ENCODE measurements at places on chromosomes 3 and 15.

GRCh38 chr3:40009991-40010390 lies 200.6 kb downstream of the MYRIP start:
- no peak for DNase-seq

DNA sequence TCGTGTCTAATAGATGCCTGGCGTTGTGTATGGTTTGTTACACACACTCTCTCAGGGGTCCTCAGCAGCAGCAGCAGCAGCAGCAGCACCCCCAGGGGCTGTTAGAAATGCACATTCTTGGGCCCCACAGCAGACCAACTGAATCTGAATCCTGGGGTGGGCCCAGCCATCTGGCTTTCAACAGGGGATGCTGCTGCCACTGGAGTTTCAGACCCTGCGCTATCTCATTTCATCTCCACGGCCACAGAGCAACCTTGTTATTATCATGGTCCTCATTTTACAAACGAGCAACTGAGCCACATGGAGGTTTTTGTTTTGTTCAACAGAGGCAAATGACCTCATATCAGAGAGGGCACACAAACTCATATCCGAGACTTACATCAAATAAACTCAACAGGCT lies 47.7 kb downstream of the MGLL start:
- no peak for DNase-seq

- no peak for DNase-seq
Measured at GRCh38 chr3:135083756-135084155, 288.7 kb downstream of the EPHB1 start.

DNA sequence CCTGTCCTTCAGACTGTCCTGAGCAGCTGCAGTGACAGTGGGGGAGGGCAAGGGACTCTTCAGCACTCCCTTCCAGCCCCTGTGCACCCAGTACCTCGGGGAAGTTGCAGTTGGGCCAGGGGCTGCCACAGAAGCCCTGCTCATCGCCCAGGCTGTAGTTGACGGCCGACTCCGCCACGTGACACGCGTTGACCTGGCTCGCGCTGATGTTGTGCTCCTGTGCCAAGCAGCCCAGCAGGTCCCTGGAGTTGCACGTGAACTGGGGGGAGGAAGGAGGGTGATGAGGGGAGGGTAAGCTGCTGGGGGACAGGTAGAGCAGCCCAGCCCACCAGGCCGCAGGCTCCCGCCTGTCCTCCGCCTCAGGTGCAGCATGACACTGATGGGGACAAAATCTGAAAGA lies 101.2 kb downstream of the SEC22A start:
- no peak for DNase-seq

DNA sequence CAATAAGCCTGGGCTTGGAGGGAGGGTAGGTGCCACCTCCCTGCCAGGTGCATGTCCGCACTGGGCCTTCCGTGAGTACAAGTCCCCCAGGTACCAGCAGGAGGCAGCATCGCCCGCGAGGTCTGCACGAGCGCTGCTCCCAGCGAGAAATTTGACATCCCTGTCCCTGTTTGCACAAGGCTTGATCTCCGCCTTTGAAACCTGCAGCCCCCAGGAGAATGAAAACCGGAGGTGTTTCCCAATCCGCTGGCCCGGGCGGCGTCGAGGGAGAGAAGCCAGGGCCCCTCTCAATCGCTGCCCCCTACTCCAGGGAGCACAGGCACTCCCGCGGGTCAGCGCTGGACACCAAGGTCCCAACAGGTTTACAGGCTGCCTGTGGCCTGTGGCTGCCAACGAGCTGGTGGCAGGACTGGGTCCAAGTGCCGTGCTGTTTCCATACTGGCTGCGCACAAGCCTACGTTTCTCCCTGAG lies 961 bp downstream of the HAPLN3 start:
- no peak for DNase-seq

- no peak for DNase-seq
Measured at GRCh38 chr3:89072642-89073041, 34.8 kb upstream of the EPHA3 start.

DNA sequence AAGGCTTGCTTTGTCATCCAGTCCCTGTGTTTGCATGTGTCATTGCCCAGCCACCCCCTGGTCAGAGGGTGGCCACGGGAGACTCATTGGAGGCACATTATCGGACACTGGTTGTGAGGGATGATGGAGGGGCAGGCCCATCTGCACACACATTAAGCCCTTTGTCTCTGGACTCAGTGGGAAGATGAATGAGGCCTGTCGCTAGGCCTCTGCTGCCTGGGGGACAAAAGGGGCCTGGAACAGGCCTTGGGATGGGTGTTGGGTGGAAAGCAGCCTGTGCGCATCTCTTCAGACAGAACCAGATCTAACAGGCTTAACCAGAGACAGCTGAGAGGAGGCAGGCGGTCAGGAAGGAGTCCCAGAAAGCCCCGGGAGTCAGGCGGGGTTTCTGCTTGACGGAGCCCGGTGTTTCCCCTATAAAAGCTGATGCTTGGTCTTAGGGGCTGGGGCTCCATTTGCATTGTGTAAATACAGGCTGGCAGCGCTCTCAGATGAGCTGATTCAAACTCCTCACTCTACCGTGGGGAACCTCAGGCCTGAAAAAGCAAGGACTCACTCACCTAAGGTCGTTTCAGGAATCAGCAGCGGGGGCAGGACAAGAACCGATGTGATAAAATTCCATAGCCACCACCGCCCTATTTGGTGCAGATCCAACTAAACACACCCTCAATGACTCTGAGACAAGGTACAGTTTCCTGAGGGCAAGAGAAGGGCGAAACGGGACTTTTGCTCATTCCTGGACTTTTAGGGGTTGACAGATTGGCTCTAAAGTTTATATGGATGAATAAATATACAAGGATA lies 17.1 kb upstream of the SKIC8 start:
- DNase-seq = no peak

DNA sequence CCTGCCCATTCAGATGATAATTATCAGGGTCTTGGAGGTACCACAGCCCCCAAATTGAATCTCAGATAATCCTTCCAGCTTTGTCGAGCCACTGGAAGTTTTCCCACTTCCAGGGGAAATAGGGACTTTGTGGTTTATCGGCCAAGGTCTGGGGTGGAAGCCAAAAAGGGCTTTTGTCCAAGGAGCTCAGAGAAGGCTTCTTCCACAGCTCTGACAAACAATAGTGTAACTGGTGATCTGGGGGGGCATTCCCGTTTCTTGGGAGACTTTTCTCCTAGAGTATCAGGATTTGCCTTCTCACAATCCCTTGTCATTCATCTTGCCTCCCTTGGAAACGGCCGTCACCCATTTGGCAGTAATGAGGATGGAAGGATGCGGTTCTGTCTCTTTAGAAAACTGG lies 18.4 kb downstream of the SRGAP3 start:
- DNase-seq = no peak

DNA sequence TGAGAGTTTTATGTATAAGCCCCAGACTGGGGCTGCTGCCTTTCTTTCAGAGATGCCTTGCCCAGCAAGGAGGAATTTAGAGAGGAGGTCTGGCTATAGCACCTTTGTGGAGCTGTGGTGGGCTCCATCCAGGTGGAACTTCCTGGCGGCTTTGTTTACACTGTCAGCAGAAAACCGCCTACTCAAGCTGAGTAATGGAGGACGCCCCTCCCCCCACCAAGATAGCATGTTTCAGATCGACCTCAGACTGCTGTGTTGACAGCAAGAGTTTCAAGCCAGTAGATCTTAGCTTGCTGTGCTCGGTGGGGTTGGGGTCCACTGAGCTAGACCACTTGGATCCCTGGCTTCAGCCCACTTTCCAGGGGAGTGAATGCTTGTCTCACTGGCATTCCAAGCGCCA lies 155.6 kb downstream of the STXBP5L start:
- no peak for DNase-seq

DNA sequence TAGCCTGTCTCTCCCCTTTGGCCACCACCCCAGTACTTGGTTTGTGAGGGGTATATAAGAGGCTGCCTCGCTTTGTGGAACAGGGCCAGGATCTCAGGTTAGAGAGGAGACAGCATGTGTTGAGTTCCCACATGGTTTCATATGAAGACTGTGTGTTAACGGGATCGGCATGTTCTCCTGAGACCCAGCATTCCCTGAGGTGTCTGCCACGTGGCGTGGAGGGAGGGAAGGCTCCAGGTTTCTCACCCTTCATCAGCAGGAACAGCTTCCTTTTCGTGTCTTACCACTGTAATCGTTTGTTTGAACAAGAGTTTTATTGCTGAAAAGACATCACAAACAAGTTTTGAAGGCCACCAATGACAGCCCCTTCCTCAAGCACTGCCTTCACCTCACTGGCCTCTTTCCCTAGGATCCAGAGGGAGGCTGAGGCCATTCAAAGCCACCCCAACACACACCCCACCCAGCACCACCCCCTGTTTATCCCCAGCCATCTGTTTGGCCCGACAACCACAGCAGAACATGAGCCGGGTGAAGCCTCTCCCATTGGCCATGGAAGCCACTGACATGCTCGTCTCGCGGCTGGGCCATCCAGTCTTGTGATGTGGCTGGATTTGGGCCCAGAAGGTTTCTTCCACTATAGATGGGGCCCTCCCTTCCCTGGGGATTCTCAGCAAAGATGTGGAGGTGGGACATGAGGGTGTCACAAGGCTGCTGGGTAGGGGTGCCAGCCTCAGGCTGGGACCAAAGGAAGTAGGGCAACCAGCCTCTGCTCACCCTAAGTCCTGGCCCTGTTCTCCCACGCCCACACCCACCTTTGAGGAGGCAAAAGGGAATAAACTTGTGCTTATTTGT lies 10.0 kb downstream of the BHLHE40 start:
- no peak for DNase-seq

GRCh38 chr3:156456771-156457224 lies 98.1 kb downstream of the SSR3 start:
- no peak for DNase-seq

- no peak for DNase-seq
Measured at GRCh38 chr15:51837792-51838251, 8.4 kb downstream of the TMOD3 start.

- no peak for DNase-seq
Measured at GRCh38 chr15:75307778-75308390, 25.2 kb downstream of the GOLGA6D start.

GRCh38 chr15:50712018-50712417 lies 25.4 kb upstream of the TRPM7 start:
- DNase-seq = no peak

- no peak for DNase-seq
Measured at GRCh38 chr3:61181874-61182273, 69.4 kb downstream of the FHIT start.

GRCh38 chr3:121018917-121019321 lies 110.9 kb downstream of the STXBP5L start:
- no peak for DNase-seq

GRCh38 chr15:49808341-49808740 lies 187.5 kb downstream of the DTWD1 start:
- DNase-seq = no peak

DNA sequence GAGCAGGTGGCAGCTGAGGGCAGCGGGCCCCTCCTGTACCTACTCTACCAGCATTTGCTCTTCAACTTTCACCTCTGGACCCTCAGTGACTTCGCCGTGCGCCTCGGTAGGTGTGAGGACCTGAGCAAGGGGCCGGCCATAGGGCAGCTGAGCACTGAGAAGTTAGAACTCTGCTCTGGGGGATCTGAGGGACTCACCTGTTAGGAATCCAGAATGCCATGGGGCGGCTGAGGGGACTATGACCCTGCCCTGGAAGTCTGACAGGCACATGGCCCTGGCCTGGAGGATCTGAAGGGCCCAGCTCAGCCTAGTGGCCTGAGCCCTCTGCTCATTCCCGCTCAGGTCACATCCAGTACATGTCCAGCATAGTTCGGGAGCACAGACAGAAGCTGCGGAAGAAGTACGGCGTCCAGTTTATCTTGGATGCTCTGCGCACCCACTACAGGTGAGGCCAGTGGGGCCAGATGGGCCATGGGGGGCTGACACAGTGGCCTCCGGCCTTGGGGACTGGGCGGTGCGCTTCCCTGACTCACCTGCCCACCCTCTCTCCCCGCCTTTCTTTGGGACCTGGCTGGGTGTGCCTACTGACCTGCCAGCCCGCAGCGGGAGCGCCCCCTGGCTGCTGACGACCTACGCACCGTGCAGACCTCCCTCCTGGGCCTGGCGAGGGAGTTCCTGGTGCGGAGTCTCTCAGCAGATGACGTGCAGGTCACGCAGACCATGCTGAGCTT lies 18.8 kb downstream of the NBEAL2 start:
- DNase-seq = no peak

DNA sequence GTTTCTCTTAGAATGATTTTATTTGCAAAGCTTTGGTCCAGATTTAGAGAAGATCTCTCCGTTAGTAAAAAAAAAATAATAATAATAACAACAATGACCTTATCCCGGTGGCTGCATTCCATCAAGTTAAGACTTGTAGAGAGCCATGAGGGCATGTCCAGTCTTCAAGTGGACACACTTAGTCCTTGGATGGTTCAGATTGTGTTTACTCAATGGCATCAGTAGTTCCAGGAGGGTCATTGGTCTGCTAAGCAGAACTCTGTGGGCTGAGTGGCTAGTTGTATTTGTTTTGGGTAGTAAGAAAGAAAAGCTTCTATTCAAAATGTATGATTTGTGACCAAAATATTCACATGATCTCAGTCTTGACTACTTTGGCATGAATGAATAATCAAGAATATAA lies 116.3 kb upstream of the UBE2E2 start:
- DNase-seq = no peak

- no peak for DNase-seq
Measured at GRCh38 chr3:157163217-157163953, 3.4 kb upstream of the CCNL1 start.

- peak; percentile 2 for DNase-seq
Measured at GRCh38 chr3:100603469-100603868, 5.9 kb upstream of the ADGRG7 start.

DNA sequence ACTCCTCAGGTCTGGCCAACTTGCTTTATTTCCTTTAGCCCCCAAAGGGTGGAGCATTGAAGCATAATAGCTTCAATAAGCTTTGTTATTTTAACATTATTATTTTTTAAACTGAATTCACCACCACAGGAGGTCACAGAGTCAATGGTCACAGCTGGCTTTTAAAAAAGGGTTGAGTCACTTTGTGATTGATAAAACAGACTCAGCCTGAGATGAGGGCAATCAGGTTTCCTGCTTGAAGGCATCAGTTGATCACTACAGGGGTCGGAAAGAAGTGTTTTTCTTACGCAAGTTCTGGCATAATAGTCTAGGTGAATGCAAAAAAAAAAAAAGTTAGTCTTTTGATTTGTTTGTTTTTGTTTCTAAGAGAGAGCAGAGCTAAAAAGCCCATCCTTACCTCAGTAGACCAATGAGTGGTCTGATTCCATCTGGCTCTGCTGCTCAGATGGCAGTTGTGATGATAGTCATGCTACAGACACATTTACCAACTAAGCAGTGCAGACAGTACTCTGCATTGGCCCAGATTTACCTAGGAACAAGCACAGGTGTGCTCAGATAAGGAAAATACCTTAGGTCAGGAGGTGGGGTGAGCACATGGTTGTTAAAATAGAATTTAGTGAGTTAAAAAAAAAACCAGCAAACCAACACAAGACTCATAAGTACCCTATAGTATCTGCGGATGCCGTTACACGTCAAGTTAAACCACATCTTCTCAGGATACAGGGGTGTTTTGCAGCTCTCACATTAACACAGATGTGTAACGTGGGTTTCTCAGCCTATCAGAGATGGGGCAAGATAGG lies 22.6 kb downstream of the ZNF80 start:
- DNase-seq = no peak

DNA sequence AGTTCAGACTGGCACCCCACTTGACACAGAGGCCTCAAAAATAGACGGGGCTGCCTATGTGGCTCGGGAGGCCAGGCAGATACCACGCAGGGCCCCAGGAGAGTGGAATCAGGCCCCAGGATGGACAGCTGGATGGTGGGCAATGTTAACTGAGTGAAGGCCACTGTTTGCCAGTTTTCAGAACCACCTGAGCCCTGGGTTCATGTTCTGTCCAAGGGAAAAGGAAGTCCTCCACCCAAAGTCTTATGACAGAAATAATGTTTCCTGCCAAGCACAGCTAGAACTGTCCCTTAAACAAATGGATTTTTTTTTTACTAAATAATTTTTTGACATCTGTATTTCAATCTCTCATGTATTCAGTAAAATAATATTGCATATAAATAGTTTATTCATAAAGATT lies 228.4 kb downstream of the KLF13 start:
- no peak for DNase-seq

Data from AG09319 (cell line).